ENCODE measurements at places on chromosomes 4 and X.

GRCh38 chr4:55469979-55470378 is 74.2 kb downstream of the TMEM165 start:
- DNase-seq, result no peak

DNA sequence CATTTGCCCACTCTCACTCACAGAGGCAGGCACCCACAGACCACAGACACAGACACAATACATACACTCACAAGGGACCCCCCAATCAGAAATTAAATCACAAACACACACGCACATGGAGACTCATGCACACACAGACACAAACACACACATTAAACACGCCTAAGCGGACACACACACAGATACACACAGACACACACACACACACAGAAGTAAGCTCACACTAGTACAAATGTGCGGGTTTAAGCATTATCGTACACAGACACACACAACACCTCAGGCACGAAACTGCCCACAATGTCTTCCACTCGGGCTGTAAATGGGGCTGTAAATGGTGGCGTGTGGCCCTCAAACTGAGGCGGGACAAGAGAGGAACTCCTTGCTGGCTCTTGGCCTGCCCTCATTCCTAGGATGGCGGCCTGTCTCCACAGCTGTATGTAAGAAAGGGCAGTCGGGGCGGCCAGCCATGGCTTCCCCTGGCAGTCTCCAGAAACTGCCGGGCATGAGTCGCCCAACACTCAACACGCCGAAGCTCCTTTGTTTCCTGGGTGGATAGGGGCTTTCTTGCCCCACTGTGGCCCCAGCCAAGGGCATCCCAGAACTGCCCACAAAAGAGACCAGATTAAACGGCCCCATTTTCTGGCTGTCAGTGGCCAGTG is 53.9 kb downstream of the NBDY start:
- no peak for DNase-seq

GRCh38 chrX:7269589-7269988 is 121.6 kb upstream of the PUDP start:
- no peak for DNase-seq

DNA sequence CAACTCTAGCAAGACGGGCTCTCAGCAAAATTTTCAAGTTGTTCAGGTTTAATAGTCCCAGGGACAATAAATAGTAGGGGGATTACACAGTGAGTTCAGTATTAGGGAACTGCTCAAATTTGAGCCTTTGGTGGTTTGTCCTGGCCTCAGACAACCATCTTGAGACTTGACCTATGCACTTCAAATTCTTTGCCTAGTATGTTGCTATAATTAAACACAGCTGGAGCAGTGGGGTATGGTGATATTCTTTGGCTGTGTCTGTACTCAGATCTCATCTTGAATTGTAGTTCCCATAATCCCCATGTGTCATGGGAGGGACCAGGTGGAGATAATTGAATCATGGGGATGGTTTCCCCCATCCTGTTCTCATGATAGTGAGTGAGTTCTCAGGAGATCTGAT is 43.3 kb upstream of the TEX13A start:
- no peak for DNase-seq

DNA sequence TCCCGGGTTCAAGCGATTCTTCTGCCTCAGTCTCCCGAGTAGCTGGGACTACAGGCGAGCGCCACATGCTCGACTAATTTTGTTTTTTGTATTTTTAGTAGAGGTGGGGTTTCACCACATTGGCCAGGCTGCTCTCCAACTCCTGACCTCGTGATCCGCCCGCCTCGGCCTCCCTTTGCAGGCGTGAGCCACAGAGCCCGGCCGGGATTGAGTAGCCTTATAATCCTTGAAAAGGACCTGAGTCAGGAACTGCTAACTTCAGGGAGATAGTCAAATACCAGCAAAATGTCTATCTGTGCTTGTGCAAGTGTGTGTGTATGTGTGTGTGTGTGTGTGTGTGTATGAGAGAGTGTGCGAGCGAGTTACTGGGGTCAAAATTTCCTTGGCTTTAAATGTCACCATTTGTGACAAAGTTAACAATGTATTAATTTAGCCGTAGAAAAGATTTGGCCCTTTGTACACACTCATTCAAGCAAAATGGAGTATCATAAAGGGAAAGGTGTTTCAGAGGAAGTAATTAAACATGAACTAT is 1.8 kb upstream of the KDM6A start:
- DNase-seq, result no peak

- no peak for DNase-seq
These were observed 1.5 kb downstream of the TIFA start for GRCh38 chr4:112284166-112284565.

GRCh38 chr4:101621120-101621519 is 169.4 kb upstream of the BANK1 start:
- DNase-seq, result peak; percentile 50

DNA sequence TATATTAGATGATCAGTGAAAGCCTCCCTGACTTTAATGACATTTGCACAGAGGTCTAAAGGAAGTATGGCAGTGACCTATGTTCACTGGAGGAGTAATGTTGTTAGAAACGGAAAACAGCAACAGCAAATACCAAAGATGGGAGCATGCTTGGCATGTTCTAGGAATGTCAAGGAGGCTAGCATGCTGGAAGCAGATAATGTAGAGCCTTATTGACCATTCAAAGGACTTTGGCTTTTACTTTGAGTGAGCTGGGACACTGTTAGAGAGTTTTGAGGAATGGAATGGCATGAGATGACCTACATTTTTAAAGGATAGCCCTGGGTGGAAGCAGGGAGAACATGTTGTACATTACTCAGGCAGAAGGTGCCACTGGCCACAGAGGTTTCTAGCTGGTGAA is 6.0 kb downstream of the RPA4 start:
- DNase-seq, result no peak

DNA sequence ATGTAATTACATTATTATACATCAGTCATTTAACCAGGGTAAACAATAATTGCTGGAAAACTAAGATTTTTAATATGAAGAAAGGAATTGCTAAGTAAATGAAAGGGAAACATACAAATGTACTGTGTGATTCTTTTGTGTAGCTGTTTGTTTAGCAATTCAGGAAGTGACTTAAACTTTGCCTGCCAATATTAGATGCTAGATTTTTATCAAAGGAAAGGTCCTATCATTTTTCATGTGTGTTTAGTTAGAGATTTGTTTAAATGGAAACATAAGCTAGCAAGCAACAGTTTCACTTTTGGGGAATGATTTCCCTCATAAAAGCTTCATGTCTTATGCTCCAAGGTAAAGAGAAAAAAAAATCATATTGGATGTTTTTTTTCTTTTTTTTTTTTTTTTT is 95.1 kb upstream of the LIMCH1 start:
- DNase-seq, result no peak

DNA sequence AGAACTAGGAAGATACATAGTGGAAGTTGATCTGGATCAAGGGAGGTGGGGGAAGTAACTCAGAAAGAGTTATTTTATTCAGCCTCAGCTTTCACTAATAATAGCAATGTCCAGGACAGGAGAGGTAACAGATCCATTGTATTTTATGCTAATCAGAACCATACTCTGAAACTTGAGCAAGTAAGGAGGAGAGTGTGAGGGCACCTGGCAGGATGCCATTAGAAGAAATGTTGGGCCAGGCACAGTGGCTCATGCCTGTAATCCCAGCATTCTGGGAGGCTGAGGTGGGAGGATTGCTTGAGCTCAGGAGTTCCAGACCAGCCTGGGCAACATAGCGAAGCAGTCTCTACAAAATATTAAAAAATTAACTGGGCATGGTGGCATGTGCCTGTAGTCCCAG is 16.3 kb downstream of the GPR34 start:
- no peak for DNase-seq

DNA sequence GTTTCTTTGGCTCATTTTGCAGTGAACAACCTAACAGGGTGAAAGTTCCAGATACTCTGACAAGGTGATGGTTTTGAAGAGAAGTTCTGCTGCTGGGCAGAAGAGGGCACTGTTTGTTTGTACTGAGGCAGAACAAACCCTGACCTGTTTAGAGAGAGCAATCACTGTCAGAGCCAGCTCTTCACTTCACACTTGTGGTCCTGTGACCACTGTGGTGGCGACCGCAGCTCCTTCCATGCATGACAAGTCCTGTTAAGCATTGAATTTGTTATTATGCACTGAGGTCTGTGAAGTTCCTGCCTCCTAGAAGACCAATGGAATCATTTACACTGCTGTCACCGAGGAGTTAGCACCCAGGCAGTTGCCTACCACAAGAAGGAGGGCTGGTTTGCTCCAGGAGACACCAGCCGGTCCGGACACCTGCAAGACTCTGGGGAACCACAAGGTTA is 86.6 kb downstream of the ZNF330 start:
- no peak for DNase-seq

DNA sequence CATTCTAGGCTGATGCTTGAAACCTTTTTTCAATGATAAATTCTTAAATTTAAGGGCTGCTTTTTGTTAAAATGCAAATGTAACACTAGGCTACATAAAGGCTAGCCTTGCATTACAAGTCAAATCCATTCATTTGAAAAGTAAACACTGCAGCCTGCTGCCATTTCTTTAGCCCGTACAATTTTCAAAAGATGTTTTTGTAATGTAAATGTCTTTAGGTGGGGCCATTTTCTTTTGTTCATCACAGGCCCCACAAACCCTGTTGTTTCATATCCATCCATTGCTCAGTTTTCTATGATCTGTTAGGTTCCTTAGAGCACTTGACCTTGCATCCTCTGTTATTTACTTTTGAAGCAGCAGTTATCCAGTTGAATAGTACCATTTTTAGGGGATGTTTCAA is 296.2 kb upstream of the AMOT start:
- no peak for DNase-seq

DNA sequence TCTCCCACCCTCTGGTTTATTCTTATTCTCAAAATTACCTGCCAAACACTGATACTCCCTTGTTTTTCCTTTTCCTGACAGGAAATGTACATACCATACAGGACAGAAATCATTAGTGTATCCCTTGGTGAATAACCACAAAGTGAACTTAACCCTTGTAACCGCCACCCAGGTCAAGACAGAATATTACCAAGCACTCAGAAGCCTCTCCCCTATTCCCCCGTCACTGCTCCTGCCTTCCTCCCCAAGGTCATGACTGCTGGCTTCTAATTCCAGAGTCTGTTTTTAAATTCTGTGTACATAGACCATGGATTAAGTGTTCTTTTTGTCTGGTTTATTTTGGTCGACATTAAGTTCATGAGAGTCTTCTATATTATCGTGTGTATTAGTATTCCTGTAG is 37.7 kb downstream of the HTT start:
- no peak for DNase-seq

- DNase-seq, result no peak
These were observed 137.4 kb downstream of the PDLIM5 start for GRCh38 chr4:94588896-94589693.

GRCh38 chr4:111128327-111128726 is 505.4 kb upstream of the PITX2 start:
- DNase-seq, result no peak

- no peak for DNase-seq
These were observed 384.9 kb upstream of the SLC7A11 start for GRCh38 chr4:138627096-138627495.

- DNase-seq, result no peak
These were observed 1.6 kb downstream of the SCD5 start for GRCh38 chr4:82797040-82797404.

GRCh38 chr4:176656108-176656507 is 136.6 kb downstream of the VEGFC start:
- DNase-seq, result no peak

GRCh38 chr4:122873821-122874593 is 47.4 kb downstream of the FGF2 start:
- DNase-seq, result peak; percentile 75

- no peak for DNase-seq
These were observed 253.2 kb downstream of the ANKRD50 start for GRCh38 chr4:124459196-124459940.

DNA sequence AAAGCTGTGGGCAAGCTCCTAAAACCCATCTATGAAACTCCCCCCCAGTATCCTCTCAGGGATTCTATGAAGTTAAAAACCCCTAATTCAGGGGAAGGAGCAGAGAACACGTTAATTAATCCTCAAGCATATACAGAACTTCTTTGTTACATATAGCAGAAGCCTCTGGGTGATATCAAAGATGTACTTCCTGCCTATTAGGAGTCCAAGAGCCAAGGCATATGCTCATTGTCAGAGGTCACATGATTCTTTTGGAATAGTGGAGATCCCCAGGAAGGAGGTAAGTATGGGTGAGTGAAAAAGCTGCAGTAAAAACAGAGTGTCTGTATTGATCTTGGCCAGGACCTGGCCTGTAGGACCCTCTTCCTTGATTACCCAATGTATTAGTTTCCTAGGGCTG is 2.9 kb upstream of the SPARCL1 start:
- no peak for DNase-seq

GRCh38 chrX:136214551-136214950 is 36.6 kb downstream of the MAP7D3 start:
- DNase-seq, result peak; percentile 30

- DNase-seq, result no peak
These were observed 227.7 kb downstream of the BCOR start for GRCh38 chrX:39869846-39870601.

DNA sequence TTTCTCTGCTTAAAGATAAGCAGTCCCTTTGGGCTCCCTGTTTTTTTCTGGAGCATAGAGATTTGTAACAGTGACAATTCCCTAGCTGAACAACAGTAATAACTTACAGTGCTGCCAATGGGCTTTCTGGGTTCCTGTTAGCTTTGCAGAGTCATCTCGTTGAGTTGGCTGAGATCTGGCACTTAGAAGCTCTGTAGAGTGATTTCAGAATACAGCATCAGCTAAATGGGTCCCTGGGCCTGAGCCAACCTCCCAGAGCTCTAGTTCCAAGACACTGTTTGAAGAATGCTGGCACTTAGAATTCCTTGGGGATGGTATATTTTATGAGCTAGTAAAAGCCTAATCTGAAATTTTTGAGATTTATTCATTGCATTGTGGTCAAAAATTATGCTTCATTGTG is 43.5 kb upstream of the SERTM2 start:
- DNase-seq, result no peak

DNA sequence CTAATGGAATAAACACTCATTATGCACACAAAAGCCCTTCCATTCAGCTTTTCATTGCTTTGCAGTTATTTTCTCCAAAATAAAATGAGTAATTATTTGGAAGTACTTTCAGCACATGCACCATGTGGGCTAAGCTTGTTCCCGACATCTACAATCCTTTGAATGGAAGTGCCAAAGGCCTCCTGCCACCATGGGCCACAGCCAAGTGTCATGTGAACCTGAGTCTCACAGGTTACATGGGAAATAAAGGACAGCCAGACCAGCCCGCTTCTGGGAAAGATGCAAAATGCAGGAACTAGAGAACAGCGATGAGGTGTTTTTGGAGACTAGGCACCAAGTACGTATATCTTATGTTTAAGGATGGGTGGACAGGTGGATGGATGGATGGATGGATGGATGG is 181.8 kb downstream of the AFF2 start:
- DNase-seq, result no peak

DNA sequence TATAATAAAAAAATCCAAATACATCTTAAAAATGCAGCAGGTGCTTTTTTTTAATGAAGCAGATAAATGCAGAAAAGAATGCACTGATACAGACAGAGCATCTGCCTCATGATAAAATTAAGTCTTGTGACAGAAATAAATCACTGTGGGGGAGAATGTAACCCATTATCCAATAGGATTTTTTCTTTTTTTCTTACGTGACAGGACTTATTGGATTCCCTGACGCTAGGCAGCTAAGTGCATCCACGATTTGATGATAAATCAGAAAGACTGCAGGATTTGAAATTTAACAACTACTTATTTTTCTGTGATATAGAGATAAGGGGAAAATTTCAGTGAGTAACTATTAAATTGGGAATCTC is 110.6 kb upstream of the PPARGC1A start:
- DNase-seq, result no peak
